Inflammatory macrophage (primary cell): ENCODE measurements at places on chromosomes 12 and 14.

DNA sequence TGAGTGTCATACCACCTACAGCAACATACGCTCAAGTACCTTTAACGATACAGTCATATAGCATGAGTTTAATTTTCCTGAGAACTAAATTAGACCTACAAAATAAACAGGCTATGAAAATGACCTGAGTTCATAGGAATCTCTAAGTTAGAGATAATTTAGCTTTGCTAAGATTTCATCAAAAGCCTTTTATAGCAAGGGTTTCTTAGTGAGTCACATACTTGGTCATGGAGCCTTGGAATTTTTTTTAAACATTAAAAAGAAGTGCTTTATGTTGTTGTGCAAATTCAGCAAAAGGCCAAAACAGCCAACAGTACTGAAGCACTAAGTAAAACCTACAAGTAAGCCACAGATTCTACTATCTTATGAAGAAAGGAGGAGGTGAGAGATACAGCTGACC is 93.6 kb upstream of the FERMT2 start:
- DNase-seq, result no peak

DNA sequence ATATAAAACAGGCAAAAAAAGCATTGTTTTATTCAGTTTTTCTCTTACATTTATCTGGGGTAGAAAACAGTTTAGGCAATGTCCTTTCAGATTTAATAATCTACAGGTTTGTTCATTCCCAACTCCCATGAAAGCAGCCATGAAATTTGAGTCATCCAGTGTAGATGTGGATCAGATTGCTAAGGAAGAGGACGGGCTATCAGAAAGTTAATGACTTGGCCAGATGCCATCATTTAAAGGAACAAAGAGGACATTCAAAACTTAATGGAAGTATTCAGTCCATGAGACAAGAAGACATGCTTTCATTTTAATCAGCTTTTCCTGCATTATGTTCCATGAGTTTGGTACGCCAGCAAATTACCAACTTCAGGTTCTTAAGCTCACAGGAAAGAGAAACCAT is 31.1 kb upstream of the POC1B start:
- no peak for DNase-seq

DNA sequence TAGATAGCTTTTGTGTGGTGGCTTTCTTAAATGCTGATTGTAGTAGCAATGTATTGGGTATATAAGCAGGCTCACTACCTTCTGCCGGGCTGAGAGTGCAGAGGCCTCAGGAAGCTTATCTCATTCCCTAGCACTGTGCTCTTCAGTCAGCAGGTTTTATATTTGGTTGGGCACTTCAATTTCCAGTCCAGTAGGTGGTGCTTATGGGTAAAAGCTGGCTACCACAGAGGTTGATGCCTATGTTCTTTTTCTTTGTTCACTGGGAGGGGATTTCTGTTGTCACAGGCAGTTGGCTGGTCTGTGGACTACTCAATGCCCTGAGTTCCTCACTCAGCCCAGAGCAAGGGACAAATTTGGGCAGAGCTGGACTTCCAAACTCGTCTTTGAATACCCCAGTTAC is 43.0 kb upstream of the GLIPR1 start:
- DNase-seq, result peak; percentile 68

DNA sequence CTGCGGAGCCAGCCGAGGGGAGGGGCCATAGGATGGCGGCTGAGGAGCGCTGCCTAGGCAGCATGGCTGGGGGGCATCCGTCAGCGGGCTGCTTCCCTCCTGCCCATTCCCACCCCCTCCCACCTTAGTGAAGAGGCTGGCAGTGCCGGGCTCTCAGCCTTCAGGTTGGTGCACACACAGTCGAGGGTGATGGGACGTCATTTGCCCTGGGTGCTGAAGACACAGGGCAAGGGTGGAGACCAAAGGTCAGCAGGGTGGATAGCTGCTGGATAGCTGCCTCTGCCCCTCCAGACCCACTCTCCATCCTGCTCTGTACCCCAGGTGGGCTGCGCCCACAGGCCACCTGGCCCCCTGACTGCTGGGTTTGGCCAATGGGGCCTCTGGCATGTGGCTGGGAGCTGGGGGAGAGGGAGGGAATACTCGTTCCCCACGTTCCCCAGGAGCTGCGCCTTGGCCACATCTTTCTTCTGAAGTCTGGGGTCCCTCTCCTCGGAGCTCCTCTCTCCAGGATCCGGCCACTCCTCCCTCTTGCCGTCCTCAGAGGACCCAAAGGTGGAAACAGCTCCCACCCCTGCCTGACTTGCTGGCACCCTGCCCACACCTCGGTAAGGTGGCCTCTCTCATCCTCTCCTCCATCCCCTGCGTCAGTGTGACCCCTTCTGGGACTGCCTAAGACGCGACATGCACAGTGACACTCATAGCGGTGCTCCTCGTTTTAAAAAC is 11.2 kb upstream of the CDC42BPB start:
- DNase-seq, result no peak

- DNase-seq, result no peak
Observed at GRCh38 chr14:88326352-88327103, 3.5 kb upstream of the KCNK10 start.

DNA sequence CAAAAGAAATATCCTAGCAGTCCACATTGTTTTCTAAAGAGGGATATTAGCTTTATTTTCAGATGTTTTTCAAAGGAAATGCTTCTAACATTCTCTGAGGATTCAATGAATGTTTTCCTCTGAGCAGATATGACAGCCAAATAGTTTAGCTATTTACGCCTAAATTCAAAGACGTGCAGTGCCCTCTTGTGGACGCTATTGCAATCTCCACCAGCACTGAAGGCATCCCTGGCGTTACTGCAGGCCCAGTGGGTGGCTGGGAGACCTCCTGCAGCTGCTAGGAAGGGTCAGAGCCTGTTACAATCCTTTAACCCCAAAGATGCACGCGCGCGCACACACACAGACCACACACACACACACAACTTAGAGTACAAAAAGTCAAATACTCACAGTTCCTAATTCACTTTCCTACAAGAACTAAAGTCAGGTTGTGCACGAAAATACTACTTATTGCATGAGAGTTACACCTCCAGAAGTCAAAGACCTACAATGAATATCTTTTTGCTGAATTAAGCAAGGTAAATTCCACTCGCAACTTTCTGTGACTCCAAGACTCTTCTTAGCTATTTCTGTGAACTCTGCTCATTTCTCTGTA is 589.3 kb upstream of the TMEM132C start:
- DNase-seq, result peak; percentile 42

- no peak for DNase-seq
Observed at GRCh38 chr12:32559434-32559833, 119.7 kb upstream of the DNM1L start.

DNA sequence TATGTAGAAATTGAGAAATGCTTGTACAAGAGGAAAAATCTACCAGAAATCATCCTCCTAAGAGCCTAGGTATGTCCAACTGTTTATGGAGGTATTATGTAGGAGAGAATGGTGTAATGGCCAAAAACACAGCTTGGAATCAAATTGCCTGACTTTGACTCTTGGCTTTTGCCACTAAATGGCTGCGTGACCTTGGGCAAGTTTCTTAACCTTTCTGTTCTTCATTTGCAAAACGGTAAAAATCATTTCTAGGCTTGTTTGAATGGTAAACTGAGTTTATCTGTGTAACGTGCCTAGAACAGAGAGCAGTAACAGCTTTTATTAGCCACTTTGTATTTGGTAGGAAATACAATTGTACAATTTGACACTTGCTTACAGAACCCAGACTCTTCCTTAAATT is 4.9 kb upstream of the GRIP1 start:
- DNase-seq, result no peak

GRCh38 chr12:12240662-12241340 is 26.0 kb downstream of the LRP6 start:
- DNase-seq, result no peak

- DNase-seq, result no peak
Observed at GRCh38 chr12:94595152-94595551, 55.2 kb downstream of the TMCC3 start.

GRCh38 chr12:2541631-2542204 is 253.1 kb upstream of the FKBP4 start:
- DNase-seq, result no peak

DNA sequence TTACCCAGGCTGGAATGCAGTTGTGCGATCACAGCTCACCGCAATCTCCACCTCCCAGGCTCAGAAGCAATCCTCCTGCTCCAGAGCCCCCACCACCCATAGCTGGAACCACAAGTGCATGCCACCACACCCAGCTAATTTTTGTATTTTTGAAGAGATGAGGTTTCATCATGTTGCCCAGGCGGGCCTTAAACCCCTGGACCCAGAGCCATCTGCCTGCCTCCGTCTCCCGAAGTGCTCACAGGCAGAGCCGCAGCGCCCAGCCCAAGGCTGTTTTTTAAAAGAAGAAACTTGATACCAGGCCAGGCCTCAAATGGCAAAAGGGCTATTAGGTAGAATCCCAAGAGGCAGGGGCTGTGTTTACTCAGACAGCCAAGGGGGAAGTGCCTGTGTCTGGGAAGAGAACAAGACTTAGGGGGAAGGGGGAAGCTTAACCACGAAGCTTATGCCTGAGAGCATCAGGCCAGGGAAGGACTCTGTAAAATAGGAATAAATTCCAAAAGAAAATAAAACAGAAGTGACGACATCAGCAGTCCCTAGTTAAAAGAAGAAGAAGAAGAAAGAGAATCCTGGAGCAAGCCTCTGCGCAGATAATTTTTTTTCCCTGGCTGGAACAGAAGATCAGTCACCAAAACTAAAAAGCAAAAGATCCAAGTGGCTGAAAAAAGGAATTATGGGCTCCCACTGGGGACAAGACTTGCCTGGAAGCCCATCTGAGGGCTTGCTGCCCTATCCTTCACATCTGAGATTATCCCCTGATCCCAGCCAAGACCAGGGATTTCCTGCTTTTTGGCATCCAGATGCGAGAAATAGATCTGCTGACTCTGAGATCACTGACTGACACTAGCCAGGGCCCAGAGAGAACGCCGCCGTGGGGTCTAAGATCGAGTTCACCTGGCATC is 170.5 kb downstream of the NDUFA12 start:
- no peak for DNase-seq

DNA sequence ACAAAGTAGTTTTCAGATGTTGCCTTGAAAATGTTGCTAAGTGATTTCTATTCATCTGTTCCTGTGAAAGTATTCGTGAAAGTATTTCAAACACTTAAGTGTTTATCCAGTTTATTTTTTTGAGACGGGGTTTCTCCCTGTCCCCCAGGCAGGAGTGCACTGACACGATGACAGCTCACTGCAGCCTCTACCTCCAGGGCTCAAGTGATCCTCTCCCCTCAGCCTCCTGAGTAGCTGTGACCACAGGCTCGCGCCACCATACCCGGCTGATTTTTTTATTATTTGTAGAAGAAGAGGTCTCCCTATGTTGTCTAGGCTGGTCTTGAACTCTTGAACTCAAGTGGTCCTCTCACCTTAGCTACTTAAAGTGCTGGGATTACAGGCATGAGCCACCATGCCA is 1.7 kb downstream of the ZDHHC17 start:
- no peak for DNase-seq

- no peak for DNase-seq
Observed at GRCh38 chr14:69036757-69037506, 57.8 kb upstream of the ACTN1 start.

DNA sequence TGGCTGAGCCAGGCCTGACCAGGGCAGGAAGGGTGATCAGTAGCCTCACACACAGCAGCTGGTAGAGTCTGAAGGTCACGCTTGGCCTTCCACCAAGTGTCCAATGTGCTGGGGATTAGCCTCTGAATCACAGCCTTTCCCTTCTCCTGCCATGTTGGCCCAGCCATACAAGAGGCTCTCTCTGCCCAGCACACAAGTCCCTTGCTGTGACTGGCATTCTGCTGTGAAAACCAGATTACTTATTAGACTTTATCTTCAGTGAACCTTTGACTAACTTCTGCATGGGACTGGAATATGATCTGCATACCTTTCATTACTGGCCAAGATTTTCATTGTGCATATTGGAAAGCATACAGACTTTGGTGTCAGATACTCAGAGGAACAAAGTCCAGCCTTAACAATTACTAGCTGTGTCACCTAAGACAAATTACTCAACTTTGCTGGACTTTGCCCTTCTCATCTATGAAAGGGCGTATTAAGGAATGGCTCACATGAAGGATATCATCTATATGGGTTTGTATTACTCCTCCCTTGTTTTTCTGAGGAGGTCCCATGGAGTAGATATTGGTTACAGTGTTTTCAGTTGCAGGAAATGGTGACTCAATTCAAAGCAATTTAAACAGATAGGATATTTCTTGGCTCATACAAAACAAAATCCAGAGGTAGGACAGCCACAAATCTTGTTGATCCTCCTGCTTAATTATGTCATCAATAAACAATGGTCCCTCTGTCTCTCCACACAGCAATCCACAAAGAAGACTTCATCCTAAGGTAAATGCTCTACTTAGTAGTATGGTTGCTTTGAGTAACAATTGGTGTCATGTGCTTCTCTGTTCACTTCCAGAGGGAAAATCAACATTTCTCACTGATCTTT is 99.6 kb downstream of the DYRK2 start:
- DNase-seq, result no peak

- no peak for DNase-seq
Observed at GRCh38 chr12:61566183-61566582, 694.0 kb upstream of the USP15 start.

GRCh38 chr12:108313606-108314351 is 25.3 kb downstream of the CMKLR1 start:
- peak; percentile 92 for DNase-seq

- DNase-seq, result peak; percentile 38
Observed at GRCh38 chr12:11798006-11798708, 148.7 kb downstream of the ETV6 start.

- no peak for DNase-seq
Observed at GRCh38 chr14:60720962-60721325, 3.2 kb downstream of the SIX4 start.

DNA sequence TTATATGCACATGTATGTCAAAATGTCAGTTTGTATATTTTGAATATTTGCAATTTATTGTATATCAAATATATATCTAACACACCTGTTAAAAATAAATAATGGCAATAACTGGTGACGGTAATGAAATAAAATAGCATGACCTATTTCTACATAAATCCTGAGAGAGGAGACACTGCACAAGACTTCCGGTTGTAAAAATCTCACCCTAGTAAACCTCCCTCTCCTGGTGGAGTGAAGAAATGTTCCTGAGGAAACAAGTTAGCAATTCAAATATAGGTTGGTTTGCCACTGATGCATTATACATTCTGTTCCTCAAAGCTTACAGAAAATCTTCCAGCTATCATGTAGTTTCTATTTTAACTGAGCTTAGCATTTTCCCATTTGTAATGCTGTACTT is 166.1 kb upstream of the SYT10 start:
- DNase-seq, result peak; percentile 29

- DNase-seq, result peak; percentile 73
Observed at GRCh38 chr14:69543341-69544115, 31.1 kb downstream of the CCDC177 start.

GRCh38 chr12:61137677-61138414 is 1122.4 kb upstream of the USP15 start:
- no peak for DNase-seq
